A549 treated with CpdA at 1 μM for 4 hours (cell line): ENCODE measurements at places on chromosomes 1 and 21. TPM values are rescaled to one million over a fixed set of nuclear protein-coding genes. Genes with fewer than 3 reads are reported as not detected.

The WASF2 gene
- total RNA-seq = 40.1 to 52.5 TPM (median 48.7 TPM) in 5 replicates

The LIN28A gene
- not detected in 5 replicates for total RNA-seq

The GPR89B gene
- 4.6 to 8.0 TPM (median 5.0 TPM) in 5 replicates for total RNA-seq

The WNT9A gene
- total RNA-seq = 6.3 to 9.0 TPM (median 8.1 TPM) in 5 replicates

The KLHDC8A gene
- total RNA-seq = 0.22 to 0.79 TPM (median 0.59 TPM) in 5 replicates

The ERG gene
- total RNA-seq = 0.03 to 0.14 TPM (median 0.08 TPM) in 4 of 5 replicates, not detected in the other

The RC3H1 gene
- total RNA-seq = 5.2 to 9.5 TPM (median 5.5 TPM) in 5 replicates

The TOMM40L gene
- 9.7 to 11.4 TPM (median 11.1 TPM) in 5 replicates for total RNA-seq

The HEYL gene
- 2.3 to 3.3 TPM (median 3.0 TPM) in 5 replicates for total RNA-seq

The MYBPH gene
- total RNA-seq = not detected in 5 replicates

The B4GALT2 gene
- total RNA-seq = 42.9 to 70.0 TPM (median 64.8 TPM) in 5 replicates

The TRIM58 gene
- total RNA-seq = not detected in 5 replicates

The CDC42BPA gene
- total RNA-seq = 8.8 to 12.5 TPM (median 10.6 TPM) in 5 replicates

The AKT3 gene
- total RNA-seq = 19.5 to 25.2 TPM (median 23.5 TPM) in 5 replicates
